ENCODE measurements at places on chromosomes 1 and 21.

- DNase-seq, result no peak
Observed at GRCh38 chr1:47510282-47510811, 72.5 kb downstream of the FOXD2 start.

- no peak for DNase-seq
Observed at GRCh38 chr21:42144221-42144620, 73.1 kb downstream of the UMODL1 start.

DNA sequence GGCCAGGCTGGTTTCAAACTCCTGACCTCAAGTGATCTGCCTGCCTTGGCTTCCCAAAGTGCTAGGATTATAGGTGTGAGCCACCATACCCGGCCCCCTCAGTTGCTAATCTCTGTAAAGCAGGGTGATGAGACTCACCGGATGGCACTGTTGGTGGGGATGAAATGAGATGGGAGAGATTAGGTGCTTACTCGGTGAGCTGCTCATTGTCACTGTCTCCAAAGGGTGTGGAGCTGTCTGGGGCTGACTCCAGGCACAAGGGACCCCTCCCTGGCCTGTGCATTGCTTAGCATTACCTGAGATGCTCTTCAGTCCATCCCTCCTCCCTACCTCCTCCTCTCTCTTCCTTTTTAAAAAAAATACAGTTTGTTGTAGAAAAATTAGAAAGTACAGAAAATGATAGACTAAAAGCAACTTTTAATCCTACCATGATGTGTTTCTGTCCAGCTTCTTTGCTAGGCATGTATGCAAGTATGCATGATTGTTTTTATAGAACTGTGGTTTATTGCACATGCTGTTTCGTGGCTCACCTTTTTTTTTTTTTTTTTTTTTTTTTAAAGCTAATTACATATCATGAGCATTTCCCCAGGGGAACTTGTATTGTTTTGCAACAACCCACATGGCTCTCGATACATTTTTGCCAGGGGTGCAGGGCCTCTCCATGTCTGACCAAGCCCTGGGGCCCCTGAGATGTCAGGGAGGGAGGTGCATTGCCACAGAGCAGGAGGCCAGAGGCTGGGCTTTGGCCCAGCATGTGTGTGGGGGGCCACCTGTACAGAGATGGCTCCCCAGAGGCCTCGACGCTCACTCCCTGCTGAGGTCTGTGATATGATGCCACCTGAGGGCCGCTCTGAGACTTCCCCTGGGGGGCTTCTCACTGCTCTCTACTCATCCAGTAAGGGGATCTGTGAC lies 55.4 kb downstream of the ARHGEF10L start:
- DNase-seq, result no peak

DNA sequence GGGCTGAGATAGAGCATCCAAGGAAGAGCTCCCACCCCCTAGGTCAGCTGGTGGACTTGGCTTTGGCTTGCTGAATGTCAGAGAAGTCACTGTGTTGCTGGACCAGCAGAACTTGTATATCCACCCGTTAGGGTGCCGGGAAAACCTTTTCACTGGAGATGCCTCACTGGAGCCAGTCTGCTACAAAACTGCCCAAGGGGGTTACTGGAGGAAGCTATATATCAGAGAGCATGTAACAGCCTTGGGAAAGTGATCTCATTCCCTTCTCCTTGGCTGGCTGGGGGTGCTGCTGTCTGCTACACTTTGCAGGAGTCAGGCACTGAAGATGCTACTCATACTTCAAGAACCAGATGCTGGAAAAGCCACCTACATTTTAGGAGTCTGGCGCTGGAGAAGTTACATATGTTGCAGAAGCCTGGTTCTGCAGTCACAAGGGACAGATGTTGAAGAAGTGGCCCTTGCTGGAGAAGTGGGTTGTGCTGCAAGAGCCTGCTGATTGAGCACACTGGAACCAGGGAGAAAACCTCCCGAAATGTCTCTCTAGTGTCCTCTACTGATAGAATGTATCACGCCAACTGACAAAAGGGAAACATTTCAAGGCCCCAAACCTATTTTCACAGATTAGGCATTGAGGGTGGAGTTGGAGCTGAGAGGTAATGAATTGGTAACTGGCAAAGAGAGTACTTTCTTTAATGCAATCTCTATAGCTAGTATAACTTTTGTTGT lies 250.6 kb downstream of the SPATA17 start:
- no peak for DNase-seq

DNA sequence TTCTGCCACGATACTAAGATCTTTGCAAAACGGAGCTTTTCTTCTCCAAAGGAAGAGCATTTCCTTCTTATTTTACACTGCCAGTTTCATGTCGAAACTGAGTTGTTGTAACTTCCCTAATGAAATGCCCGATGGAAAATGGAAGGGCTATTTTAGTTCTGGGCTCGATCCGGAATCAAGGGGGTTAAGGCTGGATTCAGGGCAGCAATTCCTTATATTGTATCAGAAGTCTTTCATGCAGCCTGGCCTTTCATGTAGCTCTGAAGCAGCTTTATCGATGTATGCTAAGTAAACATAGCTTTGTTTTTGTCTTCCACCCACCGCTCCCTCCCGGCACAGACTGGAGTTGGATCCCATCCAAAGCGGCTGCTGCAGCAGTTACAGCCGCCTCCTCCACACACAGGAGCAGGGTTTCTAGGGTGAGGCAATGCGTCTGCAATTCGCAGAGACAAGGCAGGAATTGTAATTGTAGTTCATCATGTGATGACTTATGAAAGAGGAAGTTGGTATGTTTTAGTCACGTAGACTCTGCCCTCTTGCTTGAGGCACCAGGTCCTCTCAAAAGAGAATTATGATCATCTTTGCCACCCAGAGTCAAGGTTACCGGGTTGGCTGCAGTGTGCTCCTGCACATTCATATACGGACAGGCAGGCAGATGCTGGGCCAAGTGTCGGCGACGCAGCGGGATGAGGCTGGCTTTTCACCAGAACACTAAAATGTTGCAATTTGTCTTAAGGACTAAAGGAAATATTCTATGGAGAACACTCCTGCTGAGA lies 2.6 kb upstream of the IRF2BP2 start:
- DNase-seq, result peak; percentile 93

DNA sequence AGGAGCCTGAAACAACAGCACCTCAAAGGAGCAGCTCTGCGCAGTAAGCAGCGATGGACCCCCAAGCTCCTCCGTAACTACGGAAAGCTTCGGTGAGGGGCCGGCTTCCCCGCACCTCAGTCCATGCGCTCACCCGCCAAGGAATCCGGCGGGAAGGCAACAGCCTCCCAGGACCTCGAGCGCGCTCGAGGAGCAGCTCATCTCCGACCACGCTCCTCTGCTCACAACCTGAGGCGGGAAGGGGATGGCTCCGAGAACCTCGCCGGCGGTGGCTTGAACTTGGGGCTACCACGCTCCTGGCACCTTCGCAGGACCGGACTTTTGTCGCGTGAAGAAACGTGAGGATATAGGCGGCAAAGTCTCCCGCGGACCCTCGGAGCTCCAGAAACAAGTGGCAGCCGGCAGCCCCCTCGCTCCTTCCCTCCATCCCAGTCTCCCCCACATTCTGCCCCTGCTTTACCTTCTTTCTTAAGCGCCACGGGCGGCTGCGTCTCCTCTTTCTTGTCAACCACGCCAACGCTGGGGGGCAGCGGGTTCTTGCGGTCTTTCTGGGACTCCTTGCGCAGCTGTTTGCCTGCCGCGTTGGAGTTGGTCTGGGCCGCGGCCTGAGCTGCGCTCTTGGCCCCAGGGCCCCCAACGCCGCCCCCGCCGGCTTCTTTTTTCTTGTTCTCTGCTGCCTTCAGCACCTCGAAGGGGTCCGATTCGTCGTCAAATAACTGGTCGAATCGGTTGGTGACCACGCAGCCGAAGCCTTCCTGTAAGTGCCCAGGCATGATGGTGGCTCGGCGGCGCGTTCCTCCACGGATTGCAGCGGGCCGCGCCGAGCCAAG lies 459 bp downstream of the SERBP1 start:
- peak; percentile 45 for DNase-seq

GRCh38 chr1:59499273-59499942 lies 202.5 kb downstream of the FGGY start:
- no peak for DNase-seq

GRCh38 chr1:53470155-53470554 lies 11.0 kb downstream of the DMRTB1 start:
- peak; percentile 69 for DNase-seq

DNA sequence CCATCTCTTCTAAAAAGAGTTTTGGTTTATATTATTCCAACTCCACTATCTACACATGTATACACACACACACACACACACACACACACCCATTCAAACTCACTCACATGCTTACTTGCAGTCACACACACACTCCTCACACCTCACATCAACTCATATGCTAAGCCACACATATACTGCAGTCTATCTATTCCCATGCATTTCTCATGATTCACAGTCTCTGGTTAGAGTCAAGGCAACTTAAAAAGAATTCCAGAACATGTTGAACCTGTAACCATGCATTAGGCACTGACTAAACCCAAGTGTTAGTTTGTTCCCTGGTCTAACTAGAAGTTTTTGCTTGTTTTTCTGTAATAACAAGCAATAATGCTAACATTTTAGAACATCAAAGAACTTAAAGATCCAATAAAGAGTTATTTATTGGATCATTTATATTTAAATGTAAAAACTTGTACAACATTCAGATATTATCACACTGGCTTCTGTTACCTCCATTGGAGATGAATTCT lies 931.1 kb downstream of the PLA2G4A start:
- no peak for DNase-seq

- no peak for DNase-seq
Observed at GRCh38 chr1:205172729-205173366, 38.7 kb downstream of the DSTYK start.

GRCh38 chr1:234672349-234673135 lies 62.6 kb upstream of the IRF2BP2 start:
- no peak for DNase-seq
